Choroid plexus epithelial cell (primary cell): ENCODE measurements at places on chromosomes 6 and 20.
A peak's percentile ranks its signal among the peaks of the same experiment; 100 is the strongest.

- DNase-seq, result no peak
Measured at GRCh38 chr6:166705069-166705468, 78.0 kb upstream of the RPS6KA2 start.

- peak; percentile 87 for DNase-seq
Measured at GRCh38 chr20:45373353-45374100, 4.6 kb downstream of the TP53TG5 start.

GRCh38 chr20:9052136-9052535, 16.8 kb upstream of the PLCB4 start:
- DNase-seq, result no peak

GRCh38 chr6:31008165-31008564, 2.1 kb upstream of the MUC22 start:
- DNase-seq, result no peak

DNA sequence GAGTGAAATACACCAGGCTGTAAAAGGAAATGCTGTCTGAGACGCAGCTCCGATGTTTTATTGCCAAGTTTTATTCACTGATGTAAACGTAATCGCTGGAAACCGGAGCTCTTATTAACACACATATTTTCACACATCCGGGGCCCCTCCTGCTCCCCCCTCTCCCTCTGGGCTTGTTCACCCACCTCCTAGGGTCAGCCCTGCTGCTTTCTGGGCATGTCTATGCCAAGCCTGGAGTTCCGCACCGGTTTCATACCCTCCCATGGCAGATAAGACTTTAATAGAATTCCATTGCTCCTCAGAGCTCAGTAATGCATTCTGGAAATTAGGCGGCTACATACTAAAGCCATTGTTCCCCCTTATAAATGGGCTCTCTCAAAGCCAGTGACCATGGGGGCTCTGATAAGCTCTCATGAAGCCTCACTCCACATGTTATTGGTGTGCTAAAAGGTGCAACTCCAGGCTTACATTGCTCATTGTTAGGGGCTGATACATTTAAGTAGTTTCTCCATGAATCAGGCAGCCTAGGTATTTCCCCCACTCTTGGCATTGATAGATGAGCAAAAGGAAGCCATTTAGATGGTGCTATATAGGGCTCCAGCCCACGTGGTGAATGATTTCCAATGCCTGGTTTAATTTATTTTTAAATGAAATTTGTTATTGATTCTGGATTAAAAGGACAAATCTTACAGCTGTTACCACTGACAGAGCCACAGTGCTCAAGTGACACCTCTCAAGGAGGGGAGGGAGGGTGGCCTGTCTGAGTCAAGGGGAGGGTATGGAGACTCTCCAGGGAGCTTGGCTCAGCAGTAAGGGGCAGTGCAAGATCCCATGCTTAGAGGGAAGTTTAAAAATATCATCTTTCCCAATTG, 4.5 kb upstream of the VSTM2L start:
- no peak for DNase-seq

DNA sequence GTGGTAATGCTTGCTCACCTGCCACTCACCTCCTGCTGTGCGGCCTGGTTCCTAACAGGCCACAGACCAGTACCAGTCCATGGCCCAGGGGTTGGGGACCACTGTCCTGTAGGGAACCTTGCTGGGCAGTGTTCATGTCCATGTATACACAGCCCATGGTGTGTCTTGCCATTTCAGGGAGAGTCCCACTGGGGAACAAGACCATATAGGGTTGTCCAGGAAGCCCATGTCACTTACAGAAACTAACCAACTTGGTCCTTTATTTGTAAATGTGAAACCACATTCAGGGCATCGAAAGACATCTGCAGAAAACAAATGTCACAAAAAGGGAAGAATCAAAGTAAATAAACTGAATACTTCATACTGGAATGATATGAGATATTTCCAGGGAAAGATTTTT, 179.1 kb downstream of the NFATC2 start:
- DNase-seq, result no peak

- peak; percentile 74 for DNase-seq
Measured at GRCh38 chr20:44683263-44684046, 31.7 kb upstream of the CCN5 start.

- no peak for DNase-seq
Measured at GRCh38 chr6:164013480-164014208, 599.1 kb downstream of the QKI start.

DNA sequence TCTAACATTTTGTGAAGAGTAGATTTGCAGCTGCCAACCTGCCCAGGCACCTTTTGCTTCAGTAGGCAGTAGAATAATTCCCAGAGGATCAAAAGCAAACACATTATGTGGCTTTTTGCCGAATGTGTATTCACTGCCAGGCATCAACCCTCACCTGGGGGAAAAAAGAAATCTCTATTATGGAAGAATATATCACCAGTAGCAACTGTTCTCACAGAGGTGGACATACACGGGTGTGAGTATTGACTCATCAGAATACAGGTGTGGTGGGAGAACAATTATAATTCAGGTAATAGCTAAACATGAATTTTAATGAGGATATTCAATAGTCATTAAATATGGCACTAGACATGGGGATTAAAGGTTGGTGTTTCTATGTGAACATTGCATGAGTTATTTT, 910.7 kb downstream of the TFAP2A start:
- DNase-seq, result no peak

DNA sequence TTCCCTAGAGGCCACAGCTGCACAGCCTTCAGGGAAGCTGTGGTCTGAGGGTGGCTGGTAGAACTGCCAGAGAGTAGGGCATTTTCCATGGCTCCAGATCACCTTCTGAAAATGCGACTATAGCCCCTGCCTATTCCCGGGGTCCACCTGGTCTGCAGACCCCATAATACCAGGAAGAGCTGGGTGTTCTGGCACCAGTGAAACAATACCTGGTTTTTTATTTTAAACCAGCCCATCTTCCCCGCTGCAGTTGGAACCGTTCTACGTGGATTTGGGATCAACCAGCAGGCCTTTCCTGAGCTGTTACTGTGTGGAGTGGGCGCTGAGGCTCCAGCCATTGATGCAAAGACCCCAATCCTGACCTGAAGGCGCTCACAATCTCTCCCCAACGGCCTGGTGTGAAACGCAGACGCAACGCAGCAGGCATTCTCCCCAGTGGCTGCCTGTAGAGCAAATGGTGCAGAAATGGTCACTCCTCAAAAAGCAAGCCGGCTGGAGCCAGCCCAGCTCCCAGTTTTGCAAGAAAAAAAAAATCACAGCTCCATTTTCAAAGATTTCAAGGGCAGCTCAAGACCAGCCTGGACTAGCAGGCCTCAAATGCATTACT, 11.3 kb downstream of the NPEPL1 start:
- DNase-seq, result no peak

DNA sequence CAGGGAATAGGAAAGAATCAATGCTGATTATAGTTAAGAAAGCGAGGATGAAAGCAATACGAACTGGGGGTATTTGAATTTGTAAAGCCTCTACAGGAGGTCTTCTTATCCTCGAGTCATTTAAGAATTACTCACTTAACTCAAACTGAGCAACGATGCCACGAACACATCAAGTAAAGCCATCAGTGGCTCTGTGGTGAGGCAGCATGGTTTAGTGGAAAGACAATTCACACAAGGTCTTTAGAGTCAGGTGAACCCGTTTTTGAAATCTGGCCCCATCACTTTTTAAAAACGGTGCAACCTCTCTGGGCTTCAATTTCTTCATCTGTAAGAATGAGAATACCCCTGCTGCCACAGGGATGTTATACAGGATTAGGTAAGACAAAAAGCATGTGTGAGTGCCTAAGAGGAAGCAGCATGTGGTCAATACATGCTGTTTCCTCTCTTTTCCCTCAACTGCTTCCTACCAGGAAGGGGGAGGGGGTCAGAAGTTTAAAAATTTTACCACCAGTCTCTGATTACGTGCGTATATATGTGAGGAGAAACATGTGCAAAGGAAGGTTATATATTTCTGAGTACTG, 162.0 kb downstream of the BTBD9 start:
- peak; percentile 39 for DNase-seq

GRCh38 chr6:32837651-32838113, 857 bp downstream of the TAP2 start:
- no peak for DNase-seq

- DNase-seq, result no peak
Measured at GRCh38 chr20:9028419-9028818, 40.5 kb upstream of the PLCB4 start.

DNA sequence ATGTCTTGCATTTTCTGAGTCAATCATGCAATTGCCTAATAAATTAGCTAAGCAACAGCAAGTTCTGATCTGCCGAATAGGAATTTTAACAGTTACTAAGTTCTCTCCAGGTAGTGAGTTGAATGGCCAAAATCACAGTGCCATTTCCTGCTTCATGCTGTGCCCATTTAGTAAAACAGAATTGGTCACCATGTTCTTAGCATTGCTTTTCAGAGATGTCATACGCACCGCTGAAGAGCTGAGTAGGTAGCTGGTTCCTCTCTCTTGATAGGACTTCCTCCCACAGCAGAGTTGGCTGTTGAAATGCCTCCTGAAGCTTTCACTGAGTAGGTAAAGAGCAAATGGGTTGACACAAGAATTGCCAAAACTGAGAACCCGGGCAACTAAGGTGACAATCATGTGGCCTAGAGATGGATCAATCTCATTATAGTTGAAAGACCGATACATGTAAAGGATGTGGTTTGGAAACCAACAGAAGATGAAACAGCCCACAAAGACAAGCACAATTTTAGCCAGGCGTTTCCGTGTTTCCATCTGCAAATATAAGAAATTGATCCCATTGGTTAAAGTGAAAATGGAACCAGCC, 57.1 kb upstream of the GJE1 start:
- DNase-seq, result no peak

GRCh38 chr6:136677822-136678221, 114.5 kb downstream of the MAP3K5 start:
- DNase-seq, result no peak

DNA sequence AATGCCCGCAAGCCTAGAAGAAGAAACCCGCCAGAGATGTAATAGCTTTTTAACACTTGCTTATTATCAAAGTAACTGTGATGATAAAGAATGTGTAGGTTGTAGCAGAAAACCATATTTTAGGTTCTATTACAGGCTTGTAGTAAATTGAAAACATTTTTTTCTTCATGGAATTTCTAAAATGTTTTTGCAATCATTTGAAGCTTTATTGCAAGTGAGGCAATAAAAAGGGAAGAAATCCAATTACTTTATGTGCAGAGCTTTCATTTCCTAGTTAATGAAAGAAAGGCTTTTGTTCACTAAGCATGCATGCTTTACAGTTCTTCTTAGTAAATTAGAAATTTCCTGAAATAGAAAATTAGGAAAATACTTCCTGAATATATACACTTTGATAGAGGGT, 135.1 kb downstream of the B3GAT2 start:
- no peak for DNase-seq

DNA sequence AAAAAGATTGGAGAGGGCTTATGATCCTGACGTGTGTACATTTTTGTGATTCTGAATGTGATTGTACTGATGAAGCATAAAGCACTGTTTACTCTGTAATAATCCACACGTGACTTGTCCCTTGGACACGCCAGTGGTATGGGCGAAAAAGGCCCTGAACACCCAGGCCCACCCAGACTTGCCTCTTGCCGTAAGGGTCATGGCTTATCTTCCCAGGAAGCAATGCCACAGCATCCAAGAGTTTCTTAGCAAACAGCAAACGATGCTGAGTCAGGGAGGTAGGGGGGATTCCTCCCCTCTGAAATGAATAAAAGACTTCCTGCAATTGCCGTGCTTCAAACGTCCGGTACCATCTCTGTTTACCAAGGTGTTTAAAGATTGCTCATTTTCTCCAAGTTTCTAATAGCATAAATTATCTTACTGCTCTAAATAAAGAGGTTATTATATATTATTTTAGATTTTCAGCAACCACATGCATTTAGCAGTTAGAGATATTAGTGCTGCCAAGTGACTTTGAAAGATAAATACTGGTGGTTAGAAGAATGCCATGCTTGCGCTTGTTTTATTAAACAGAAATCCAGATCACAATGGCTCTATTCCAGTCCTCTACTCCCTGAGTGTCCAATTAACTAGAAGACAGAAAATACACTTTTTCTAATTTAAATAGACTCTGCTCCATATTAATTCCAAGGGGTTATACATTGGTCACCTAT, 212.8 kb upstream of the CST7 start:
- no peak for DNase-seq
